ENCODE measurements at places on chromosomes 16 and 17.

GRCh38 chr17:80145076-80146075 lies 1.6 kb downstream of the EIF4A3 start:
- no peak for DNase-seq

DNA sequence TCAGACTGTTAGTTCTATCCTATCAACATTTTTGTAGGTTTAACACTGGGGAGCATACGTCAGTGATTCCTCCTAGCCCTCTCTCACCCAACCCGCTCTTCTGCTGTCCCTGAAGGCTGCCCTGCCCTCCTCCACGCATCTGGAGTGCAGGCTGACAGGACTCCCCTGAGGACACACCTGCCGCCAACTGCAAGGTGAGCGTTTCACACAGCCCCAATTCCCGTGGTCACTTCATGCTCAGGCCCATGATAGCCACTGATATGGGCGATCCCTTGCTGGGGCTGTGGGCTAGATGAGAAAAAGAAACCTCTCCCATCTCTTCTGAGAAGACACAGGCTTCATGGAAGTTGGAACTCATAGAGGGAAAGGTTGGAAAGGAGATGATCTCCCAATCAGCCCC lies 91.0 kb downstream of the KCNJ12 start:
- no peak for DNase-seq

- no peak for DNase-seq
These were observed 14.4 kb downstream of the GJD3 start for GRCh38 chr17:40349895-40350688.

DNA sequence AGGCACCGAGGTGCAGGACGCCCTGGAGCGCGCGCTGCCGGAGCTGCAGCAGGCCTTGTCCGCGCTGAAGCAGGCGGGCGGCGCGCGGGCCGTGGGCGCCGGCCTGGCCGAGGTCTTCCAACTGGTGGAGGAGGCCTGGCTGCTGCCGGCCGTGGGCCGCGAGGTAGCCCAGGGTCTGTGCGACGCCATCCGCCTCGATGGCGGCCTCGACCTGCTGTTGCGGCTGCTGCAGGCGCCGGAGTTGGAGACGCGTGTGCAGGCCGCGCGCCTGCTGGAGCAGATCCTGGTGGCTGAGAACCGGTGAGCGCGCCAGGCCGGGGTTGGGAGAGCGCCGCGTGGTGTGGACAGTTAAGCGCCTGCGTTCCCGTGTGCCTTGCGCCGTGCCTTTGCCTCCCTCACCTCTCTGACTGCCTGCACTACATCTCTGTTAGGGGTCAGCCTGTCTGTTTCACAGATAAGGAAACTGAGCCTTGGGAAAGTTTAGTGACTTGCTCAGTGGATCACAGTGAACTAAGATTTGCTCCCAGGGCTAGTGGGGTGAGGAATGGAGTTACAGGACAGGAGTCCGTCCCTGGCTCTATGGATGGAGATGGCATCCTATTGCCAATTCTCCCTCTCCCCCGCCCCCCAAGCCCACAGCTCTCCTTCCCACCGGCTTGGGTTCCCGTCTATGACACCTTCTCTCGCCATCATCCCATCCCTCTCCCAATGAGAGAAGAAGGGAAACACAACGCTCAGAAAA lies 880 bp downstream of the SARM1 start:
- no peak for DNase-seq

GRCh38 chr17:34199932-34200534 lies 55.1 kb upstream of the CCL2 start:
- DNase-seq, result peak; percentile 80

DNA sequence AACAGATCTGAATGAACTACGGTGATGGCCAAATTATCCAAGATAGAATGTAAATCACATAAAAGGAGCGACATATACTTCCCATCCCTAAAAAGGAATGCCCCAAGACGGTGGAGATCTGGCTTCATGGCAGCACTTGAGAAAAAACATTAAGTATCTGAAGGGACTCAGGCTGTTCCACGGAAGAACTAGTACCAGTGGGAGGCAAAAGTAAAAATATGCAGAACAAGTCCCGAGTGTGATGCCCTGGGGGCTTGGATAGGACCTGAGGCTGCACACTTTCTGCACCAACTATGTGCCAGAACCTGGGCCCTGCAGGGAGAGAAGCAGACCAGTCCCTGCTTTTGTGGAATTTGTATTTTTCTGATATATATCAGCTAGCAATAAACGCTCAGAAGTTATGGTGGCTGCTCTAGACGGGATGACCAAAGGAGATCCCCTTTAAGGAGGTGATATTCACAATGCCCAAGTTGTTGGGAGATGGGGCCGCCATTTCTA lies 539 bp upstream of the CKLF start:
- no peak for DNase-seq

DNA sequence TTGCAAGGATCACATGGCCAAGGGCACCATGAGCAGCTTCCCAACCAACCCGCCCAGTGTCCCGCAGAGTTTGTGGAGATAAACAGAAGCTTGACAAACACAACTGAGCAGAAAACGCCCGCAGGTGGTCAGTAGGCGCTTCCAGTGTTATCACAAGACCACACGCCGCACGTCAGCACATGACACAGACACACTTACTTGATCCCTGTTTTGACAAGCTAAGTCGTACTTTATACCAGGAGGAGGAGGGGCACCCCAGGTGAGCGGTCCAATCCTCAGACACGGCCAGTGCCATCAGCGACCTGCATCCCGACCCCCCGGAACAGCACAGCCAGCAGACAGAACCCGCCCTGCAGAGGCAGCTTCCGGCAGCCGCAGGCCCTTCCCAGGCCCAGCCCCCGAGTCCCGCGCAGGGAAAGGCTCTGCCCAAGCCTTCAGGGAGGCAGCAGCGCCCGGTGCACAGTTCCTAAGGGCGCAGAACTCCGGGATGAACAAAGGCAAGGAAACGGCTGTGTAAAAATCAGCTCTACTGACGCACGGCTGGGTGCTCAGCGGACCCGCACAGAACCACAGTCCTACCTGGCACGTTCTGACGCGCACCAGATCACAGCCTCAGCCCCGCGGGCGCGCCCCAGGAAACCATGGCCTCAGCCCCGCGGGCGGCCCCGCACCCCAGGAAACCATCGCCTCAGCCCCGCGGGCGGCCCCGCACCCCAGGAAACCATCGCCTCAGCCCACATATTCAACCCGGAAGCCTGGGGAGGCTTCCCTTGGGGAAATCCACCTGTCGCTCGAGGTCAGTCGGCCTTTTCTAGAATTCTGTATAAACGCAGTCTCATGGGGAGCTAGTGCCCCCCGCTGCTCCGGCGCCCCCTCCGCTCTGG lies 27.8 kb downstream of the AXIN1 start:
- no peak for DNase-seq

- no peak for DNase-seq
These were observed 719 bp downstream of the NGFR start for GRCh38 chr17:49495842-49496182.
